ENCODE measurements at places on chromosomes 4 and X.

DNA sequence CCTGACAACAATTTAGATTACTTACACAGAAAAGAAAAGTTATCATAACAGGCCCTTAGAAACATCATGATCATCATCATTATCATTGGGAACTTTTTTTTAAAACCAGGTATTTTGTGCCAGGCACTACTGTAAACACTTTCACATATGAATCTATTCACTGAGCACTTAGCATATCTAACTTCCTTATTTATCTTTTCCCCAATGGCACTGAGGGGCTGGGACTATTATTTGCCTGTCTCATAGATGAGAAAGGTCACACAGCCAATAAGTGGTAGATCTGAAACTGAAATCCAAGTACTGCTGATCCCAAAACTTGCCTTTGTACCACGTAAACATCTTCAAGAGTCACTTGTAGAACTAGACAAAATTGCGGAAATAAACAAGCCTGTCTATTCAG lies 184.2 kb upstream of the RBPJ start:
- DNase-seq = no peak

- DNase-seq = no peak
These were observed 1056.0 kb downstream of the STIM2 start for GRCh38 chr4:27916452-27917184.

DNA sequence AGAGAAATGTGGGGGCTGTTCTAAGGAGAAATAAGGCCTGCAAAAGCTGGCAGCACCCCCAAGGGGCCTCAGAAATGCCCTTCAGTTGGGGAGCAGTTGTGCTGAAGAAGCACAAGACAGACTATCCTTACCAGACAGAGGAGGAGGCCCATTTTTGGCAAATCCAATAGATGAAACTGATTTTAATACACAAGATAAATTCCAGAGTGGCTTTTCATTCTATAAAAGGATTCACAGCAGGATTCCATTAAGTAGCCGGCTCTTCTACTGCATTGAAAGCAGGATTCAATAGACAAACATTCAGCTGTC lies 8.1 kb downstream of the SEPTIN6 start:
- no peak for DNase-seq

DNA sequence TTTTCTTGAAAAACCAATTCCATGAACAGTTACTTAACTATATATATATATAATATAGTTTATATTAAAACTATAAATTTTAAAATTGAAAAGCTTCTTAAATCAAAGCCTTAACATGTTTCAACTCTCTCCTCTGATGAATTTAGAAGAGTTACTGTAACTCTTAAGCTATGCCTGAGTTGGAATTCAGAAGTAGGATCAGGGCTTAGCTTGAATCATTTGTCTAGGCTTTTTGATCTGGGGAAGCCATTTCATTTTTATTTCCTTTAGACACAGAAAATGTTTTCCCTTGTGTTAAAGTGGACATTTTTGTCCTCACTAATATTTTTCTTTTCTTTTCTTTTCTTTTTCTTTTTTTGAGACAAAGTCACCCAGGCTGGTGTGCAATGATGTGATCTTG lies 40.4 kb upstream of the PDLIM5 start:
- no peak for DNase-seq

DNA sequence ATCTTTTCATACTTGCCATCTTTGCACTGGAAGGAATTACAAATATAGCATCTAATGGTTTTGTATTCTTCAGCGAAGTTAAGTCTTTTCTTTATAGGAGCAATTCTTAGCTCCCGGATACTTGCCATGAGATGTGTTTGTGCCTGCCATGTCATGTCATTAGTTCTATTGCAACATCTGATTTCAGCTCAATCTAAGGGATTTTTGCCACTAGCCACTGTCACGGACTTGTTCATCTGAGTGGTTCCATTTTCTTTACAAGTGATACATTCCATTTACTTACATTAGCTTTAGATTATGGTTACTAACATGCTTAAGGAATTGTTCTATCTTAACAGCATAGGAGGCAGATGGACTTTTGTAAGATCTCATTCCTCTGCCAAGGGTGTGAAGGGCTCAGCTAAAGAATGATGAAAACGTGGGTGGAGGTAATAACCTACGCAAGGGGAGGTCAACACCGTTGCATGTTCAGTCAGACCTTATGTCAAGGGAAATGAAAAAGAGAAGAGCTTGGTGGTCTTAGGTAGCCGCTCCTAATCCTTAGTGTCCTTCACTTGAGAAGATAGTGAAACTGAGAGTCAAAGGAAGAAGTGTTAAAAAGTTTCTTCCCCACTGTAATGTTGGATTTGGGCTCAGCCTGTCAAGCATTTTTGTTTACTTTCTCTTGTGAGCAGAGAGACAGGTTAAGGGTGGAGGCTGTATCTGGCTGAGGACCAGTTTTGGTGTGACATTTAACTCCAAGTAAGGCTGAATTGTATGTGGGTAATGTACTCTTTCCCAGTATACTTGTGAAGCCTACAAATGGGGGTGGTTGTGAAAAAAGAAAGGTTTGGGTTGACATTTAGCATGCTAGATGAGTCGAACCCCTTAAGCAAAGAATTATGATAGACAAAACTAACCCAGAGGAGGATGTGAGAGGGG lies 3.6 kb upstream of the KLHL2 start:
- DNase-seq = no peak

DNA sequence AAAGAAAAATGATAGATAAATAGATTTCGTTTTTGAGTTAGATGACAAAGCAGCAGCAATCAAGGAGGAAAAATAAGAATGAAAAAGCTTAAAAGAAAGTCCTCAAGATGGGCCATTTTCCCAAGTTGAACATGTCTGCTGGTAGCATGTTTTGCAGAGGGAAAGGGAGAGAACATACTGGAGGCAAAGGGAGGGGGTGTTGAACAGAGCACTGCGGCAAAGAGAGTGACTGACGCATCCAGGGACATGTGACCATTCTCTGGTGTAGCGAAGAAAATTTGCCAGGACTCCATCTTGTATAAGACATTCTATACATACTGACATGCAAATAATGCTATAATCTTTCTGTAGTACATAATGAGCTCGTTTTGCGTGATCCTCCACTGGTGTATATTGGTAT lies 1.2 kb downstream of the LINC00632 start:
- DNase-seq = no peak

DNA sequence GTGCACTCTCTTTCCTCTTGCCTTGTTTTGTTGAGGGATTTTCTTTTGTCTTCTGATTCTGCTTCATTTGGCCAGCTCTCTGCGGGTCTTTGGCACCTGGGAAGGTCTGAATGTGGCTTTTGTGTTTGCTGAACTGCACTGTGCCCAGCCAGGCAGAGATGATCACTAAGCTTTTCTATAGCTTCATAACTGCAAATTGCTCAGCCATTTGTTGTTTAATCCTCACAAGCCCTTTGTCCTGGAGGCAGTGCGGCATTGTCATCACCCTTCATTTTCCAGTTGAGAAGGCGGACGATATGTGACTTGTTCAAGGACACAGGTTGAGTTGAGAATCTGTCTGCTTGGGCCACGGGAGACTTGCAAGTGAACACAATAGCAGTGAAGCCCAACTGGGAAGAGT lies 46.0 kb upstream of the SFRP2 start:
- DNase-seq = no peak

DNA sequence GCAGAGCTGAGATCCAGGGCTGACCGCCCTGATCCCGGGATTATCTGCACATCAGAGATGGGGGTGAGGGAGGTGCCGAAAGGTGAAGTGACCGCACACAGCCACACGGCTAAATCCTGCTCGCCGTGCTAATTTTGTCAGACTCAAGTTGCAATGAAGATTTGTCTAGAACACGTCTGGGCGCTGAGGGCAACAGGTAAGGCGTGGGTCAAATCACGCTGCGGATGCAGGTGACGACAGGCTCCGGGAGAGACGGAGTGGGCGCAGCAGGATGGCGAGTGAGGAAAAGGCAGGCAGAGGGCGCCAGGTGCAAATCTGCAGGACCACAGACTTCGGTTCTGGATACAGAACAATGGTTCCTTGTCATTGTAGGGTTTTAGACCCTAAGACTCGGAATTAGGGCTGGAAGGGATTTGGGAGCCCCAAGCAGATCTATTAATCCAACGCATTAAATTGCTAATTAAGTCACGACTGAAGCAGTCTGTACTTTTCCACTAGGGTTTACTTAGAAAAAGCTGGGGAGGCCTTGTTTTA lies 1.9 kb upstream of the TBC1D14 start:
- DNase-seq = no peak

GRCh38 chr4:123072060-123072459 lies 149.7 kb upstream of the NUDT6 start:
- no peak for DNase-seq

DNA sequence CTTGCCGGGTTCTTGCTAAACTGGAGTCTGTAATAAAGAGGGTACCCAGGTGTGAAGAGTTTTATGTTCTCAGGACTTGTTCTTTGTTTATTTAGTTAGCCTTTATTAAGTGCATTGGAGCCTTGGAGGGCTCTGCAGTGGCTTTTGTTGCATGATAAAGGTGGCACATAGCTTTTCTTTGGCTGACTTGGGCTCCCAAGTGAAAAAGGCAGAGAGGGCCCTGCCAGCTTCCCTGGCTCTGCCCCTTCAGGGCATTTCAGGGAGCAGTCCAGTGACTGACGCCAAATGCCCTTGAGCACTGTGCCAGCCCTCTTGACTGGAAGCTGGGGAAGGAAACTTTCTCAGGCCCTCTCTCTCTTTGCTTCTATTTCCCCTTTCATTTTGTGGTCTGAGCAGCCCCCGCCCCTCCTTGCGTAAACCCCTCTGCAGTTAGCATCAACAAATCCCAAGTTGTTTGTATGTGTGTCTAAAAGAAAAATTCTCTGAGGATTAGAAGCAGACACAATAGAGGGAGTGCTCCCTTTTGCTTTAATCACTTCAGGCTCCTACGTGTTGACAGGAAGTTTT lies 152.2 kb downstream of the NHS start:
- DNase-seq = no peak

DNA sequence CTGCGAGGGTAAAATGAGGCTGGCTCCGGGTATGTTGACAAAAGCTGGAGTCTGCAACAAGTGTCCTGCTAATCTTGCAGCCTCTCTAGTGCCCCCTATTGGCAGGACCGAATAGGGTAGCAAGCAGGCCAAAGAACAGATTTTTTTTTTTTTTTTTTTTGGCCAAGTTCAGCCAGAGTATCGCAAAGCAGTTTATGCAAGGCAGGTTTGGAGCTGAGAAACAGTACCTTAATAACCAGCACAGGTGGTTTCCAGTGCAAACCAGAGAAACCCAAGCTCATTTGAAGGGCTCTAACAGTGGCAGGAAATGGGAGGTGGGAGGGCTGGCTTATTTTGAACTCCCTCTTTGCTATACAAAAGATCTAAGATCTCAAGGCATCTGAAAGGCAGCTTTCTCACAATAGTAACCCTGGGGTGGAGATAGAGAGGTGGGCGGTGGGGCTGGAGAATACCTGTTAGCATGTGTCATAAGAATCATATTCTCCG lies 38.2 kb upstream of the OCIAD2 start:
- DNase-seq = no peak

- no peak for DNase-seq
These were observed 203.0 kb downstream of the AFAP1 start for GRCh38 chr4:7736436-7737267.

GRCh38 chrX:57313583-57314215 lies 27.2 kb downstream of the FAAH2 start:
- DNase-seq = no peak

DNA sequence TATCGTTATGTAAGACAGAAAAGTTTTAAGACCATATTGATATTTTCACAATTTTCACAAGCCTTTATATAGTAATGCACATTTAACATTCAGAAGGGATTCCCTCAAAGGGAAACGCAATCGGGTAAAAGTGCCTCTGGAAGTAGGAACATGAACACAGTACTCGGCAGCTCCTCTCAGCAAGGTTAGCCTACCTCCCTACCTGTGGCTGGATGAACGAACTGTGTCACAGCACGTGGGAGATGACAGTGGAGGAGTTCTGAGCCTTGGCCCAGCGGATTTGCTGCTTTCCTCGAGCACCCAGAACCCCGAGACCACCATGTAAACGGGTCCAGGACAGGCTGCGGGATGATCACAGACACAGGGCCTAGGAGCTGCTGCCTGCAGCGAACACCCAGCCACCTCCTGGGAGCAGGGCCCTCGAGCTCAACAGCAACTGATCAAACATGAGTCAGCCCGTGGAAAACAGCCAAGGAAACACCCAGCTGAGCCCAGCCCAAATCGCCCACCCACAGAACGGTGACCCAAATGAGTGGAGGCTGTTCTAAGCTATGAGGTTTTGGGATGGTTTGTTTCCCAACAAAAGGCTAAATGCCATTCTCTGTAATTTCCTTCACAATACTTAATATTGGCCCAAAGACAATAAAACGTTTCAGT lies 30.4 kb downstream of the FAT1 start:
- DNase-seq = no peak

DNA sequence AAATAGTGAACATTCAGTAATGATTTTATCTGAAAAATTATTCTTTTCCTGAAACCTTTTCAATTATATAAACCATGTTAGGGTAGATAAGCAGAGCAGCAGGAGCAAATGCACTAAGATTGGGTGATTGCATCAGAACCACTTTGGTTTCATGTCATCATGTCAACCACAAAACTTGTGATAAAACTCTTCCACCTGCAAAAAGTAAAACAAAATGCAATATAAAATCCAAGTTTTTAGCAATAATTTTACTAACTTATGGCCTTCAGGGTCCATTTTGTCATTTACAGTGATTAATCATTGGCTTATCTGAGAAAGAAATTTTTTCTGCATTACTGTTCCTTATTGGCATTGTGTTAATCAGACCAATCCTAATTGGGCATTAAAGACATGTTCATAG lies 42.4 kb downstream of the NHS start:
- no peak for DNase-seq

- no peak for DNase-seq
These were observed 936 bp downstream of the TMEM144 start for GRCh38 chr4:158211222-158211621.

- DNase-seq = no peak
These were observed 50.1 kb upstream of the CDKN2AIP start for GRCh38 chr4:183394166-183394951.

- DNase-seq = no peak
These were observed 8.3 kb downstream of the RNF212 start for GRCh38 chr4:1105067-1105466.

DNA sequence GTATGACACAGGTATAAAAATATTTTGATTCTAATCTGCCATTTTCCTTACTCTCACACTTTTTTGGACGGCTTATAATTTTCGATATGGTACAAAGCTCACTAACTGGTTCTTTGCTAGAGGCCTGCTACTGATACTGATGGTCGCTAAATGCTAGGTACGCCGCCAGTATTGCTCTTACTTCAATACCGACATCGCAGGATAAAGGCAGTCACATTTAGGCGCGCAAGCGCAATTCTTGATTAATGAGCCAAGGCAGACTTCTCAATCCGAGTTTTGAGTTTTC lies 557 bp upstream of the USP38 start:
- DNase-seq = no peak

- peak; percentile 99 for DNase-seq
These were observed at the start of gene STIM2 for GRCh38 chr4:26860157-26860921. Gene STIM2 (plus strand): TSS chr4:26860841.

DNA sequence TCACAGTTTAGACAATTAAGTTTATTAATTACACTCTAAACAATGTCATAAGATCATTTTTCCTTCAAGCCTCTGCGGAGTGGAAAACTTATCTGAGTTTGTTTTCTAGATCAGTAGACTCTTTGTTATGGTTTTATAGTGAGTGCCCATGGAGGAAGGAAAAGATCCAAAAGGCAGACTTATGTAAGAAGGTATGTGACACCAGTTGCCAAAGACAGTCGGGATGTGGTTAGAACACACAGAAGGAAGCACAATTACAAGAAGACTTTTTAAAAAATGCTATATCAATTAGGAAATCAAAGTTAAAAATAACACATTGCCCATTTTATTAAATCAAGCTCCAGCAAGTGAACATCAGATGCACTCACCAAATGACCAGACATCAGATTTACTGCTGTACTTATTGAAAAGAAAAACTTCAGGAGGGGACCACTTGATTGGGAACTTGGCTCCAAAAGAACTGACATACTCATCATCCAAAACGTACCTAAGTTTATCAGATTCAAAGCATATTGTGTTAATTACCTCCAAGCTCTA lies 57.1 kb downstream of the NIPAL1 start:
- DNase-seq = no peak

Data from stimulated activated CD8-positive, alpha-beta memory T cell treated with anti-CD3 and anti-CD28 coated beads, Interleukin-7, amount 100 ng/mL, for 1 hour (primary cell).